ENCODE measurements at places on chromosomes 16 and 17.

- peak; percentile 37 for DNase-seq
Observed at GRCh38 chr16:1188432-1189189, 35.7 kb downstream of the CACNA1H start.

GRCh38 chr16:4404247-4404966 lies 12.0 kb downstream of the CORO7 start:
- DNase-seq: no peak

DNA sequence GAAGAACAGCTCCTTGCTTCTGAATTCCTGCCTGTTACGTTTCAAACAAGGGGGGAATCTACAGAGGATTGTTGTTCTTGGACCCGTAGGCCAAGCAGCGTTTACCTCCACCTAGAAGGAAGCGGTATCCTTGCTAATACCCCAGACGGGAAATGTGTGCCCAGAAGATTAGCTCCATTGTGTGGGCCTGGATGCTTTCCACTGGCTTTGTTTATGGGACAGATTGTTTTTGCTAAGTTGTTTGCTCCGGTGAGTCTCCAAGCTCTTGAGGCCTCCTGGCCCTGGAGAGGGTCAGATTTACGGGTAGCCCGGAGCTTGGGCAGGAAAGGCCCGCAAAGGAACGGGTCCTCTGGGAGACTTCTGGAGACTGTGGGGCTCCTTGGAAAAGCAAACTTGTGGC lies 28.4 kb upstream of the MRTFB start:
- DNase-seq: no peak

GRCh38 chr16:50228364-50228868 lies 37.9 kb upstream of the ADCY7 start:
- no peak for DNase-seq

DNA sequence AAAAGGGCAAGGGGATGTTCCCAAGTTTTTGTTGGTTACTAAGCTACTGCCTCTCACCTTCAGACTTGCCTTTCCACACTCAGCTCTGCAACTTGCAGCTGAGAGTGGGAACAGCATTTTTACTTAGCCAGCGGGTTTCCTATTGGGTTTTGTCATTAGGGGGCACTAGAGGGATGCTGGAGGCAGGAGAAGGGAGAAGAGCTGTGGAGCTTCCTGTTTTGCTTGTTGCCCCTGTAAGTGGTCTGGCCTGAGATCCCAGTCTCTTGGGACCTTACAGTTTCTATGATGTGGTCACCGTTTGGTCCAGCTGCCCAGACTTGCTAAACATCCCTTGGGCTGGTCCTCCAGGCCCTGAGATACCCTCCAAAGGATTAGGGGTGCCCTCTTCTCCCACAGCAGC lies 209.6 kb upstream of the NLRP1 start:
- no peak for DNase-seq

DNA sequence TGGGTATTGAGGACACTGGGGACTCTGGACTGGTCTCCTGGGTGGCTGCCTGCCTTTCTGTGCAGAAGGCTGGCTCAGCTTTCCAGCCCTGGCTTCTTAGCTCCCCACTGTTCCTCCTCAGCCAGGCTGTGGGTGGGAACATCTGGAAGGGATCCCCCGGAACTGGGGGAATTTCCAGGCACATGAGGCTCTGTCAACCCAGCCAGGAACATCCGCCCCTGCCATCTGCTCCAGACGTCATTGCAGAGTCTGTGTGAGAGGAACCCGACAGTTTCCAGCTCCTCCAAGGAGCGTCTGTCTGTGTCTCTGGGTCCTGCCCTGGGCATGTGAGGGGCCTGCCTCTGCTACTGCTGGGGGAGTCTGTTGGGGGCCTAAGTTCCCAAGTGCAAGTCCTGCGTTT lies 36.2 kb upstream of the CRHR1 start:
- no peak for DNase-seq

GRCh38 chr17:50111673-50112655 lies 16.8 kb downstream of the PDK2 start:
- DNase-seq: no peak

DNA sequence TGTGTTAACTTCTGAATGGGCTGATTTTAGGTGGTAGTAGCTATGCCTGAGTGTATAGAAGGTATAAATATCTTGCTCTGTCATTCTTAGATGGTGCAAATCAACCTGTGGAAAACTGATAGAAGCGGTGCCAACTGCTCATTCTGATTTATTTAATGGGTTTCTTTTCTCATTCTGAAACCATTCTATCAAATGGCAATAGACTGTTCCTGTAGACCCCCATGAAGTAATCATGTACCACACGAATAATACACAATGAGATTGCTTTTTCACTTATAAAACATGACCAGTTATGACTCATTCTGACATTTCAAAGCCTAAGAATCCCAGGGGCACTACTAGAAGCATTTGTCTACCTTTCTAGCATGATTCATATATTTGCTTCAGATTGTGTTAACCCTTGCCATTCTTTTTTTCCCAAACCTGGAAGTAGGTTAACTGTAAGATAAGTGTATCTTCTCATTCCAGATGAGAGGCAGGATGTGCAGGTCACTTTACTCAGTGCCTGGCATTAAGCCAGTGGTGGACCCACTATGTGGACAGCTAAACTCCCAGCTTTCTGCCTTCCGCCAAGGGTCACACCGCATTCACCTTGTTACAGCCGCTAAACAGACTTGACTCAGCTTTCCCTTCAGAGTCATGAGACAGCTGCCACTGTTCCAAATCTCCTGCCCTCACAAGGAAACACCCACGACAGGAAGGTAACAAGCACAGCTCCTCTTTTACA lies 16.4 kb upstream of the SLC16A11 start:
- DNase-seq: peak; percentile 97
